ENCODE measurements at places on chromosomes 4 and X.
A peak's percentile ranks its signal among the peaks of the same experiment; 100 is the strongest.

DNA sequence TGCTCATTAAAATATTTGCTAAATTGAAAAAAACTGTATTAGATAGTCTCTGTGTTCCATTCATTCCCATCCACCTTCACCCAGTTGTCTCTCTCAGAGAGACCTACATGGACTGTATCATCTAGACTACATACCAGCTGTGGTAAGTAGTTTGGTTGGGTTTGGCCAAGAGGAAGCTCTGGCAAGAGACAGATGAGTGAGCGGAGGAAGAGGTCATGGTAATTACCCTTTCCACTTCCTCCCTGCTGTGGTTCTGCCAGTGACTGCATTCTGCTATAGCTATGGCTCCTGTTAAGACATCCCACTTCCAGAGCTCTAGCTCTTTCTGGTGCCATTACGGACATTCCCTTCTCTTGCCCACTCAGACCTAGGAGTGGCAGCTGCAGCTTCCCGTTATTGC is 239.0 kb upstream of the MID1 start:
- DNase-seq, result no peak

GRCh38 chr4:40550948-40551462 is 78.7 kb downstream of the RBM47 start:
- DNase-seq, result no peak

- no peak for DNase-seq
Observed at GRCh38 chr4:100079264-100079663, 111.0 kb downstream of the DDIT4L start.

GRCh38 chr4:77146186-77147078 is 10.6 kb upstream of the CCNG2 start:
- no peak for DNase-seq

DNA sequence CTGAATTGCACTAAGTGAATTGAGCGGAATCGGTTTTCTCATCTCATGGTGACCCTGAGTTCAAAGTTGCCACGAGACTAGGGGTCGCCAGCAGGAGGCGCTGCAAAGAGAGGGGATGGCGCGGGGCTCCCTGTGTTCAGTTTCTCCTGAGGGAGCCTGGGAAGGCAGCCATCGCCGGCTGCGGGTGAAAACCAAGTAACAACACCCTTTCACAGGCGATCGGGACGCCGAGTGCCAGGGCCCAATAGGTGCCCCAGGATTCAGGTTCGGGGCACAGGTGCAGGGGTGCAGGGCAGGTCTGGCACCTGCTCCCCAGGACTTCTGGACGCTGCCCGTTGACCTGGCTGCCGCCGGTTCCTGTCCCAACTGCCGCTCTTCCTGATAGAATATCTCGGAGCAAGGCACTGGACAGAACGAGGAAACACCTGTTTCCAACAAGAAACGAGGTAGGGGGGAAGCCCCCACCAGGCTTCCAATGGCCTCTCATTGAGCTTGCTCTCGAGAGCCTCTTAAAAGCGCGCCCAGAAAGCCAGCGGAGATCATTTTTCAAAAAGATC is 1.1 kb upstream of the FGF16 start:
- DNase-seq, result no peak

DNA sequence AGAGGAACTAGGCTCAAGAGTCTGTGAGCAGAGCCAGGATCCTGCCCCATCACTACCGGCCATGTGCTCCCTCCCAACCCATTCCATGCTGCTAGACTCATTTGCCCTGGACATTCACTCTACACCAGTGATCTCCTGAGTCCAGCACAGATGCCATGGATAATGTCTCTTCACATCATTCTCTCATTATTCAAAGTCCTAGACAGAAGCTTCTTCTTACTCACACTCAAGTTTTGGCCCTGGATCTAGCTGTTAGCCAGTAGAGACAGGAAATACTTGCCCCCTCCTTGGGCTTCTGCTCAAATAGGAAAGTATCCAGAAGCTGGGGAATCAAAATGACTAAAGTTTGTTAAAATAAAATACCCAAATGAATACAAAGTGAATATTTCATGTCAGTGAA is 266.8 kb upstream of the LDB2 start:
- no peak for DNase-seq

DNA sequence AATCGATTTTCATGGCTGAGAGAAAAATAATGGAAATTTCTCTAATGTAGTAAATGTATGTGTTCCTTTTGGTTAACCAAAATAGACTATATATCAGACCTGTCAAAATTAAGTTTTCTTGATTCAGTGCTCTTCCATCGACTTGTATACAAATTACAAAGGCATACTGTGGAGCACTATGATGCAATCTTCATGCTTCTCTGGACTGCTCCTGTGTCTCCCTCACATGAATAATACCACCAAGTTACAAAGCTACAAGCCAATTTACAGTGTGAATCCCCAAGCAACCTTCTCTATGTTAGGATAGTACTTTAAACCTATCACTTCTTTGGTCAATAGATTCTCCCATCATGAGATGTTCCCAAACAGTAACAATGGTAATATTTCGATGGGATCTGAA is 577.9 kb downstream of the PPARGC1A start:
- no peak for DNase-seq

DNA sequence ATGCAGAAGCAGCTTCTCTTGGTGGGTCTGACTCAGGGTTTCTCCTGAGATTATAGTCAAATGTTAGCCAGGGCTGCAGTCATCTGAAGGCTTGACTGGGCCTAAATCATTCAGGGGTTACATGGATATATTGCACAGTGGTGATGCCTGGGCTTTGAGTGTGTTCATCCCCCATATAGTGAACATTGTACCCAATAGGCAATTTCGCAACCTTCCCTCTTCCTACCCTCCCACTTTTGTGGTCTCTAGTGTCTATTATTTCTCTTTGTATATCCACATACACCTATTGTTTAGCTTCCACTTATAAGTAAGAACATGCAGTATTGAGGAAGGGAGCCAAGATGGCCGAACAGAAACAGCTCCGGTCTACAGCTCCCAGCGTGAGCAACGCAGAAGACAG is 90.3 kb upstream of the CAMK2D start:
- no peak for DNase-seq

GRCh38 chrX:51975360-51975759 is 81.9 kb downstream of the MAGED1 start:
- no peak for DNase-seq

DNA sequence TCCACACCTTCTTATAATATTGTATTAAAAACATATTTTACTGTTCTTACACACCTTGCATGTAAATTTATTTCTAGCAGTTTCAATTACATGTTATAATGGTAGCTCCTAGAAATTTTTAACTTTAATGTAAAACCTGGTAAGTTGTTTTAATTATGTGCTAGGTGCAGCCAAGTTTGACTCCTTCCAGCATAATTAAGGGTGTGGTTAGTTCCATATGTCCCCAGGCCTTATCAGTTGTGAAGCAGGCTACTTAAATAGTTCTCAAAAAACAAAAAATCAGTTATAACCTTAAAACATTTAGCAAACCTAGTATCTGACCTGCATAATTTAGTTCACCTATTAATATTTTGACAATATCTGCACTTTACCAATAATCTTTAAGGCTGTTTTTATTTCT is 26.9 kb upstream of the PASD1 start:
- DNase-seq, result no peak

GRCh38 chrX:74422576-74423288 is 1.4 kb downstream of the SLC16A2 start:
- DNase-seq, result peak; percentile 16

- DNase-seq, result no peak
Observed at GRCh38 chrX:11285651-11286050, 7.6 kb upstream of the AMELX start.

GRCh38 chr4:64698171-64698570 is 288.9 kb upstream of the TECRL start:
- no peak for DNase-seq

- no peak for DNase-seq
Observed at GRCh38 chr4:174522183-174523024, at the start of gene HPGD. HPGD (minus strand) TSS chr4:174522488; CDS start chr4:174522451, 37 bp downstream.

DNA sequence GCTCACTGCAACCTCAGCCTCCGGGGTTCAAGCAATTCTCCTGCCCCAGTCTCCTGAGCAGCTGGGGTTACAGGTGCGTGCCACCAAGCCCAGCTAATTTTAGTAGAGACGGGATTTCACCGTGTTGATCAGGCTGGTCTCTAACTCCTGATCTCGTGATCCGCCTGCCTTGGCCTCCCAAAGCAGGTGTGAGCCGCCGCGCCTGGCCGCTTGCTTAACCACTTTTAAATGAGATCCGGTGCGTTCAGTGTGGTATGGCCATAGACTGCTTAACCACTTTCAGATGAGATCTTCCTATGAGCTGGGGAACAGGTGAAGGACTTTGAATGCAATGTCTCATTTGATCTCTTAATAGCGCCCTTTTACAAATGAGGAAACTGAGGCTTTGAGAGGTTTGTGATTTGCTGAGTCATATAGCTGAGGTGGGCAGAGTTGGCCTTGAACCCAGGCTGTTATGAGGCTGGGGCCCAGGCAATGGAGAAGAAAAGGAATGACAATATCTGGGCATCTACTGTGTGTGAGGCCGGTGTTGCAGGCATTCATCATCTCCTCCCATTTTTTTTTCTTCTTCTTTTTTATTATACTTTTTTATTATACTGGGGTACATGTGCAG is 41.9 kb upstream of the NSG1 start:
- no peak for DNase-seq

DNA sequence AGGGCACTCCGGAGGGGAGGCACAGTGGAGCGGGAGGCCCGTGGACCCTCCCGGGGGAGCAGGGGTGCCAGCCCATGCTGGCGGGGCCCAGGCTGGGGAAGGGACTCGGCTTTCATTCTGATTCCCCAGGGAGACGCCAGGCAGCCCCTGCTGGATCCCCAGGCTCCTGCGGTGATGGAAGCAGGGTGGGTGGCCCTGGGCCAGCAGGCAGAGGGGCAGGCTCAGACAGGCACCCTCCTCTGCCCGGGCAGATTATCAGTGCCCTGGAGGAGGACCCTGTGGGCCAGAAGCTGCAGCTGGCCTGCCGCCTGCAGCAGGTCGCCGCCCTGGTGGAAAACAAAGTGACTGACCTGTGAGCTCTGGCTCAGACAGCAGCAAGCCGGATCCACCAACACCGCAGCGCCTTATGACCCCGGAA is 2.1 kb upstream of the SRPK3 start:
- DNase-seq, result no peak

DNA sequence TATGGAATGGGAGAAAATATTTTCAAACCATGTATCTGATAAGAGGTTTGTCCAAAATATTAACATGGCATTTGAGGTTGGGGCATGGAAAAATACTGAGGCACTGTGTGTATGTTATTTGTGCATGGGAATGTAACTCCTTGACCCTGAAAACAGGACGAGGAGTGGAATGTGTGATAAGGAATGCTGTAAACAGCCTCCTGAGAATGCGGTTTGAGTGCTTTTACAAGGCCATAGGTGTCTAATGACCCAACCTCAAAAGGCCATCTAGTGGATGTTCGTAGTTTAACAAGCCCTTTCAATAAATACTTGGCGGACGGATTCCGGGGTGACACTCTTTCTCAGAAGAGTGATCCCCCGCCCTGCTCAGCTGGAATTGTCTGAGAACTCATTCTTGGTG is 162.9 kb upstream of the USP9X start:
- DNase-seq, result peak; percentile 45

- DNase-seq, result no peak
Observed at GRCh38 chr4:134144337-134144736, 57.3 kb downstream of the PABPC4L start.

DNA sequence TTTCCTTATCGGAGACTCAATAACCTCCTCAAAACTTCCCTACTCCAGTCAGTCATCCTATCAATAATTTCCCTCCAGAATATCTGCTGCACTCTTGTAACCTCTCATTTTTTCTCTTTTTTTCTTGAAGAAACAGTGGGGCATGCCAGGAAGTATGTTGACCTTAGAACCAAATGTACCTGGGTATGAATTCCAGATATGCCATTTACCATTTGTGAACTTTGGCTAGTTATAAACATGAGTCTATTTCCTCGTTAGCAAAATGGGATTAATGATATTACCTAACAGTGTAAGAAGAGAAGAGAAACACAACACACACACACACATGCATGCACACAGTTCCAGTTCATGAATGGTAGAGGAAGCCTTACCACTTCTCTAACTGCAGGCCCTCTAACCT is 578.2 kb downstream of the FAM133A start:
- DNase-seq, result no peak

- no peak for DNase-seq
Observed at GRCh38 chr4:38600575-38600974, 63.4 kb upstream of the KLF3 start.

DNA sequence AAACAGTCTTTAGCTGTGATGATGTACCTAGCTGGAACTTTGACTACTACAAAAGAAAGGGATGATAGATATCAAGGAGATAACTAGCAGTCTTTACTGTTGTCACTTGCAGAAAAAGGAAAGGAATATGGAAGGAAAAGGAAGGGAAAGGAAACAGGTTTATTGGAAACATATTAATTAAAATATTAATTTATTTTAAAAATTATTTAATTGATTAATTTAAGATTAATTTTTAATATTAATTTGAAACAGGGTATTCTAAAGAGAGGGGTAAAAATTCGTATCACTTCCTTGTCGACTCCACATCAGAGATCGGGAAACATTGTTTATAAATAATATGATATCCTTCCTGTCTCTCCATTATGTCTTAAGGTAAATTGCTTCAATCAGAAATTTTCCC is 186.5 kb upstream of the IL15 start:
- no peak for DNase-seq

GRCh38 chrX:118718737-118719136 is 8.7 kb upstream of the IL13RA1 start:
- no peak for DNase-seq

GRCh38 chr4:3771164-3771809 is 5.1 kb downstream of the ADRA2C start:
- no peak for DNase-seq

All from astrocyte of the cerebellum (primary cell).